ENCODE measurements at places on chromosomes 2 and 18.

DNA sequence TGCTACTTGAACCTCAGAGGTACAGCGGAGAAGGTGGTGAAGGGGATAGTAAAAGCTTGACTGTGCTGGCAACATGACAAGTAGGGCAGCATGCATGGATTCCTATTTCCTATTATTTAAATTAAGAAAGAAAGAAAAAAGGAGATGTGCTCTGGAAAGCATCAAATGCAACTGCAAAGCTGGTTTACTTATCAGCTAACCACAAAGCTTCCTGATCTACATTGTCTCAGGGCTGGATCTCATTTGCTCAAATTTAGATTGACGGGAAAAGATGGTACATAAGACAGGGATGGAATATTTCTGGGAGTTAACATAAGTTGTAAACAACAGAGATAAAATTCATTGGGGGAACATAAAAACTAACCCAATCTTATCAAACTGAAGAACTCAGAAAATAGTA is 178.0 kb downstream of the RIT2 start:
- no peak for DNase-seq

DNA sequence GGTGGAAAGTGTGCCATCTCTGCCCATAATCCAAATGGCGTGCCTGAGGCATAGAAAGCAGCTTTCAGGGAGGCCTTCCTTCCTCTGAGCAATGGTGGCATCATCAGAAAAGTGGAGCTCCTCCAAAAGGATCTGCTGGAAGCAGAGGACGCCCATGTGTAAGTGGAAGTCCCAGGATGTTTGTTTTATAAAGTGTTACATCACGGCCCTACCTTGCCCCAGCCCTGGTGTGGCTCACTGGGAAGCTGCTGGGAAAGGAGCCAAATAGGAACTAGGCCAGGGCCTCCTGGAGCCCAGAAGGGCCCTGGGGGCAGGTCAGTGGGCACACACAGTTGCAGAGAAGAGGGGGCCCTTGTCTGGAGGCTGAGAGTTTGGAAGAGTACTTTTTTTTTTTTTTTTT is 4.2 kb upstream of the ODC1 start:
- DNase-seq: peak; percentile 79

- no peak for DNase-seq
Measured at GRCh38 chr2:124538549-124538948, 513.5 kb downstream of the CNTNAP5 start.

GRCh38 chr2:164621764-164622105 is 453 bp upstream of the GRB14 start:
- no peak for DNase-seq

GRCh38 chr2:160241251-160242137 is 41.4 kb upstream of the ITGB6 start:
- DNase-seq: no peak

DNA sequence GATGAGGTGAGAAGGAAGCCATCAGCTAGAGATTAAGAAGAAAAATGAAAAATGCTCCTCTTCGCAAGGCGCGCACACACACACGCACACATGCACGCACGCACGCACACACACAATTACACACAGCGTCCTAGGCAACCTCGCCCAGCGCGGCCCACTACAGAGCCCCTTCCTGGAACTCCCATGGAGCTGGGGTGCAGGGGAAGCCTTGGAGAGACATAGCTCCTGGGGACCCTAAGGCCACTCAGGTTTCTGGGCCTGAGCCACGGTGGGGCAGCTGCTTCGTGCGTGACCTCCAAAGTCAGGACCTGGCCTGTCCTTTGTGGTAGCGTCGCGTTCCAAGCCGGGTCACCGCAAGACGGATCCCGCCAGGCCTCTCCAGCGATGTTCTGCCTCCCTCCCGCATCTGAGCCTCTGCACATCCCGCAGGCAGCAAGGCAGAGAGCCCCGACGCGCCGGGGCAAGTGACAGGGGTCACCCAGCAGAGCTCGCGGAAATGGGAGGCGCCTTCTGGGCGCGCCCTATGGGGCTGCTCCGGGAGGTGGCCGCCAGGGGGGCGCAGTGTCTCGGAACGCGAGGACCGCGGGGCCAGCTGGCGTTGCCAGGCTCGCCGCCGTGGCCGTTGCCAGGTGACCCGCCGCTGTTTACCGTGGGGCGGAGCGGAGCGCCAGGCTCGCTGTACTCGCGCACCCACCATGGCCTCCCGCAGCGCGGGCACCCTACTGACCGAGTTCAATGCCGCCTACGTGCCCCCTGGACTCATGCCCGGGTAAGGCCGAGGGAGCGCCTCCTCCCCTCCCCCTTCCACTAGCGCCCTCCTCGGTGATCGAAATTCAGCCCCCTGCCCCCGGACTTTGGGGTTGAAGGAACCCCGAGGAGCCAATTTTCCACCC is 79.0 kb downstream of the CIB4 start:
- peak; percentile 73 for DNase-seq

- DNase-seq: peak; percentile 51
Measured at GRCh38 chr2:238415036-238415764, 11.5 kb upstream of the ASB1 start.

GRCh38 chr2:27545348-27546141 is 37.3 kb upstream of the ZNF512 start:
- no peak for DNase-seq

- DNase-seq: no peak
Measured at GRCh38 chr2:242011516-242011915, 142.0 kb downstream of the RTP5 start.

DNA sequence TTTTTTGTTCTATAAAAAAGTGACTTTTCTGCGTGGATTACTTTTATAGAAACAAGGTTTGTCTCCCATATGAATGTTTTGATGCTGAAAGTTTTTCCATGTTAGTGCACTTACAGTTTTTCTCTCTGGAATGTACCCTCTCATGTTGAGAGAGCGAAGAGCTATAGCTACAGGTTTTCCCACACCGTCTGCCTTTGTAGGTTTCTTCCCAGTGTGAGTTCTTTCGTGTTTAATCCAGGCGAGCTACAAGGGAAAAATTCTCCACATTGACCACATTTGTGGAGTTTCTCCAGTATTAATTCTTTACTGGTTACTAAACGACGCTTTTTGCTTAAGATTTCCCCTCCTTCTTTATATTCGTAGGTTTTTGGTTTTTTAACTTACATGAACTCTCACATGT is 85.1 kb downstream of the ACSL3 start:
- no peak for DNase-seq

- peak; percentile 66 for DNase-seq
Measured at GRCh38 chr2:219155054-219155644, 5.5 kb downstream of the NHEJ1 start.

DNA sequence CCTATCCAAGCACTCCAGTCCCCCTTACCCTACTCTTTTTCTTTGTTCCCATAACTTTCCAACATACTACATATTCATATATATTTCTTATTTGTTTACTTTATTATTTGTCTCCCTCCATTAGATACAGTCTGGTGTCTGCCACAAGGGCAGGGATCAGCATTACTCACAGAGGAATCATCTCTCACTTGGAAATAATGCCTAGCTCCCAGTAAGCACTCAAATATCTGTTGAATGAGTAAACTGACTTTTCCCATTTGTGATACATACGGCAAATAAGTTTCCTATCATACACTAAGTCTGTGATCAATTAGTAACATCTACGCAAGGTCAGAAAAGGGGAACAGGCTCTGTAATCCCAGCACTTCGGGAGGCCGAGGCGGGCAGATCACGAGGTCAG is 18.7 kb downstream of the C1D start:
- DNase-seq: no peak

GRCh38 chr18:7908681-7909299 is 341.7 kb downstream of the PTPRM start:
- DNase-seq: no peak

DNA sequence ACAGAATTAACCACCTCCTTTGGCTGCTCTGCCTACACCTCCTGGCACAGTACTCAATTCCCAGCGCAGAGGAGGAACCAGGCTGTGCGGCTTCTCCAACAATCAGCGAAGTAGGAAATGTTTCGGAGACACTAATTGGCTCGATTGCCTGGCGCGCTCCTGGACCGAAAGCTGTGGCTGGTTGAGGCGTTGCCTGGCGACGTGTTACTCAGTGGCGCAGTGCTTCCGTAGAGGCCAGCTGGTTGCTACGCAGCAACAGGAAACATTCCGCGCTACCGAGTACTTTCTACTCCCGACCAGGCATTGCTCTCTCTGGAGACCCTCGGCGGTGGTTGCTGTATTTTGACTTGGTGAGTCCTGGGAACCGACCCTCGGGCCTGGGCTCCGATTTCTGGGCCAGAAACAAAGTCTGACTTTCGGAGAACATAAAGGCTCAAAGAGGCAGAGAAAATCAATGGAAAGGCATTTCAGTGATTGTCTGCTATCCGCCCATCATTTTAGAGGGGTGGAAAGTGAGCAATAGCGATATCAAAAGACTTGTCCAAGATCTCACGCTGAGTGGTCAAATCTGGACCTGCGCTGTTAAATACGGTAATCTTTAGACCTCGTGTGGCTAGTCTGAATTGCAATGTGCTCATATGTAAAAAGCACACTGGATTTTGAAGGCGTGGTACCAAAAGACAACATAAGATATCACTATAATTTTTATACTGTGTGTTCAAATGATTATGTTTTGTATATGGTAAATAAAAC is at the start of gene DNAH6:
TSS of gene DNAH6 (plus strand) at position 265 of the 753 bp plus-strand sequence. CDS start 1,329 bp downstream, outside the sequence.
- DNase-seq: peak; percentile 94

- DNase-seq: no peak
Measured at GRCh38 chr2:85788603-85789002, 34.8 kb downstream of the ATOH8 start.

DNA sequence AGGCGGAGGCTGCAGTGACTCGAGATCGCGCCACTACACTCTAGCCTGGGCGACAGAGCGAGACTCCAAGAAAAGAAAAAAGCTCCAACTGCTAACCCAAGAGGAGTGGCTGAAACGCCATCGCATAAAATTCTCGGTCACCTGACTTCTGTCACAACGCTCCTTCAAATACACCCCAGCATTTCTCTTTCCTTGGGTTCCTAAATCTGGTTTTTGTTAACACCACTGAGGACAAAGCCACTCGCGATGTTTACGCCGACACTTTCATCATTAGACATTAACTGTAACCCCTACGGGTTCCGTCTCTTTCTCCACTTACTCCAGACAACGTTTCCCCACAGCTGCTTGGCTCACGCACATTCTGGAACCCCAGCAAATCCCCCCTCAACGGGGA is 679 bp downstream of the CLK1 start:
- no peak for DNase-seq

DNA sequence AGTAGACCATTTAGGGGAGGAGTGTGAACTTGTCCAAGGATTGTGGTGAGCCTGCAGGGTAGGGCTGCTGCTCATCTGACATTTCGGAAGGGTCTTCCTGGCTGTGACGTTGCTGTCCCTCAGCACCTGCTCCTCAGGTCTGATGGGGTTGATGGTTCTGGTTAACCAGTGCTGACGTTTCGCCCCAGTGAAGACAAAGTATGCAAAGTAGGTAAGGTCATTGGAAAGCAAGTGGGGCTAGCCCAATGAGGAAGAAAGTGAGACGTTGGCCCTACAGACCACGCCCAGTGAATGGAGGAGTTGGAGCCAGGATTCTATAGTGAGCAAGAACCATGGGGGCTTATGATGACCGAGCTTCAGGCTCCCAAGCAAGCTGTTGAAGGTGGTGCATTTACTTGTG is 33.4 kb upstream of the ZNF396 start:
- DNase-seq: no peak

- DNase-seq: no peak
Measured at GRCh38 chr2:180539541-180539940, 440.9 kb upstream of the UBE2E3 start.

- no peak for DNase-seq
Measured at GRCh38 chr2:29726976-29727375, 194.4 kb downstream of the ALK start.

DNA sequence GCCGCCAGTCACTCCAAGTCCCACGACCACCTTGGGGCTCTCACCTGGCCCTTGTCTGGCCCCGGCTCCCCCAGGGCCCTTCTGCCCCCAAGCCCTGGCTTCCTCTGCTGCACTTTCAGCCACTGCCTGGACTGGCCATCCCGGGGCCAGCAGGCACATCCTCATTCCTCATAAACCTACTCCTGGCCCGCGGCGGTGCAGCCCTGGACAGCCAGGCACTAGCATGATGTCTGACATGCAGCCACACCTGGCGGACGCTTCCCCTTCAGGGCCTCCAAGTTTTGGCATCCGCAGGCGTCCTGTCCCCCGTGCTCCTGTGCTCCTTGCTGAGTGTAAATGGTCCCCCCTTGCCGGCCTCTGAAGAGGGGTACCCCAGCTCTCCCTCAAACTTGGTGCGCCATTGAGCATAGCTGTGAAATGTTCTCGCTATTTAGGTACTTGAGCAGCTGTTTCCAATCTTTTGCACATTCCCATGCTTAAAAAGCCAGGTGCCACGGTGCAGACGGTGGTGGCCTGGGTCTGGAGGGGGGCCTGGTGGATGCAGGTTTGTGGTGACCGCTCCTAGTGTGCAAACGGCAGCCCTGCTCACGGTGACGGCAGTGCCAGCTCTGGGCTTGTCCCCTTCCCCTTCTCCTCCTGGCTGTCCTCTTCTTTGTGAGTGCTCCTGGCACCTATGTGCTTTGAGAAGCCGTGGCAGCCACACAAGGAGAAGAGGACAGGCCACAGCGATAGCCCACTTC is 123.8 kb downstream of the MBP start:
- DNase-seq: no peak

GRCh38 chr2:155770516-155770915 is 562.0 kb downstream of the NR4A2 start:
- no peak for DNase-seq

- no peak for DNase-seq
Measured at GRCh38 chr2:89763581-89764485, 1072.4 kb downstream of the RPIA start.

GRCh38 chr2:216355711-216356110 is 16.6 kb downstream of the MARCHF4 start:
- DNase-seq: no peak

DNA sequence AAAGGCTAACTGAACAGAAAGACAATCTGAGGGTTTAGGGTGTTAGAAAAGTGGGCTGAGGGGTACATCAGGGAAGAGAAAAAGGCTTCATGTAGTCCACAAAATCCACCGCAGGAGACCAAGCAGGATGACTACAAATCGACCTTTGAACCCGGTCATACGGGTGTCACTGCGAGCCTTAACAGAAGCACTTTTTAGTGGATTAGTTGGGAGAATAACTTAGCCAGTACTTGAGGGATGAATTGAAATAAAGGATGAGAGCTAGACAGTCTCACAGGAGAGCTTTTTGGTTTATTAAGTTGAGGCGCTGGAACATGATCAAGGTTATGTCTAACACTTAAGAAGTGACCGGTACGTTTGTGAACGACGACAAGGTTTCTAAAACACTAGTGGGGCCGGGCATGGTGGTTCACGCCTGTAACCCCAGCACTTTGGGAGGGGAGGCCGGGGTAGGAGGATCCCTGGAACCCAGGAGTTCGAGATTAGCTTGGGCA is 217.7 kb downstream of the MCFD2 start:
- no peak for DNase-seq

GRCh38 chr2:160096409-160096808 is 34.0 kb upstream of the PLA2R1 start:
- DNase-seq: no peak
